Daoy (cell line): ENCODE measurements at places on chromosomes 7 and 10. TPM values are rescaled to one million over a fixed set of nuclear protein-coding genes. Genes with fewer than 3 reads are reported as not detected.

Gene FKBP9
- total RNA-seq: 68.6 and 85.4 TPM in 2 replicates

Gene STEAP2
- 4.9 and 5.2 TPM in 2 replicates for total RNA-seq

Gene DGKB
- total RNA-seq: 0.11 TPM in 1 of 2 replicates, not detected in the other

Gene POM121
- total RNA-seq: 6.7 and 7.1 TPM in 2 replicates

Gene EXOC4
- total RNA-seq: 36.9 and 39.7 TPM in 2 replicates

Gene WNT8B
- total RNA-seq: not detected in 2 replicates
